ENCODE measurements at places on chromosomes 5 and 9.

DNA sequence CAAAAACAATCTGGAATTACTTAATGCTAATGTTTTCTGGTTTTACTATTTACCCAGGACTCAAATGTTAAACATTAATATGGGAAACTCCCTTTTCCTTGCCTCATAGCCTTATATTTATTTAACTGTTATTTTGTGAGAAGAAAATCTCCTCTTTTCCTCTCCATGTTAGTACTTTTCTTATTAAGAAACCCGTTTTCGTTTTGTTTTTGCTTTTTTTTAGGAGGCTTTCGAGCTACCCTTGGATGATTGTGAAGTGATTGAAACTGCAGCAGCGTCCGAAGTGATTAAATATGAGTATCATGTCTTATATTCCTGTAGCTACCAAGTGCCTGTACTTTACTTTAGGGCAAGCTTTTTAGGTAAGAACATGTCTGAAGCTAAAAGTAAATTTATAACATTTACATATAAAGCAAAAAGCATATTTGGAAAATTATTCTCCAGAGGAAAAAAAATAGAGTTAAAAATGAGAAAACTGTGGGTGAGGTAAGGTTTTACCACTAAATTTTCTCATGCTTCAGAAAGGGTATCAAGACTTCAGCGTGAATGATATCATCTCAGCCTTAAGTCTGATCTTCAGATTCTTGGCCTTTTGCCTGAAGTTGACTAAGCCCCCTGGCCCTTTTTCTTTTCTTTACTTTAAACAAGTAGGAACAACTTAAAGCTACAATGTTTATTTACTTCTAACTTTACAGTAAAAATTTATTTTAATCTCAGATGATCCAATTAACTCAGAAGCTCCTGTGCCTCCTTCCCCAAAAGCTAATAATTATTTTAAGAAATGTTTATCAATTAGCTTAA, 113.8 kb downstream of the RPS23 start:
- H3K27ac ChIP-seq = no peak overlapping the region
- no peak overlapping the region for H3K4me3 ChIP-seq

- H3K4me1 ChIP-seq = peaks cover 2% of the 10 kb centered on the region
- H3K36me3 ChIP-seq = no peaks in the 10 kb centered on the region
- no peak overlapping the region for H3K4me3 ChIP-seq
Measured at GRCh38 chr5:2184563-2185540, 302.1 kb upstream of the IRX4 start.

- 0 out of 2 replicates have a peak, but pooled peaks cover 2% of the 10 kb centered on the region for H3K4me1 ChIP-seq
- no peaks in the 10 kb centered on the region for H3K36me3 ChIP-seq
- H3K4me3 ChIP-seq = no peak overlapping the region
- H3K27me3 ChIP-seq = no peaks in the 10 kb centered on the region
- no peak overlapping the region for H3K27ac ChIP-seq
Measured at GRCh38 chr5:83031381-83031780, 45.8 kb downstream of the TMEM167A start.

DNA sequence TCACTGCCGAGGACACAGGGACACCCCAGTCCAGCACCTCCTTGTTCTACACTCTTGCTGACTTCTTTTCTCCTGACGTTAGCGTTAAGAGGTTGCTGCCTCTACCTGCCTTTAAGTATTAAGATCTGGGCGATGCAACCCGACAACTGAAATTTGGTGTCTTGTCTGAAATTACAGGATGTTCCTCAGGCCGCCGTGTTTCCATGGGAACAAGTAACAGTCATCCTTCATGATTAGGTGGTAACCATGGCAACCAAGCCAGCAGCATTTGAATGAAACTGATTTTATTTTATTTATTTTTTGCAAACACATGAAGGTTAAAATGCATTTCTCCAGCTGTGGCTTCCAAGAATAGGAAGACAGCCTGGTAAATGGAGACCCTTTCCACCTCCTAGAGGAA, 20.8 kb downstream of the DAB2IP start:
- H3K4me1 ChIP-seq = peaks cover 11% of the 10 kb centered on the region
- no peak overlapping the region for H3K27ac ChIP-seq
- DNase-seq = no peak
- H3K4me3 ChIP-seq = no peak overlapping the region
- H3K27me3 ChIP-seq = no peaks in the 10 kb centered on the region

DNA sequence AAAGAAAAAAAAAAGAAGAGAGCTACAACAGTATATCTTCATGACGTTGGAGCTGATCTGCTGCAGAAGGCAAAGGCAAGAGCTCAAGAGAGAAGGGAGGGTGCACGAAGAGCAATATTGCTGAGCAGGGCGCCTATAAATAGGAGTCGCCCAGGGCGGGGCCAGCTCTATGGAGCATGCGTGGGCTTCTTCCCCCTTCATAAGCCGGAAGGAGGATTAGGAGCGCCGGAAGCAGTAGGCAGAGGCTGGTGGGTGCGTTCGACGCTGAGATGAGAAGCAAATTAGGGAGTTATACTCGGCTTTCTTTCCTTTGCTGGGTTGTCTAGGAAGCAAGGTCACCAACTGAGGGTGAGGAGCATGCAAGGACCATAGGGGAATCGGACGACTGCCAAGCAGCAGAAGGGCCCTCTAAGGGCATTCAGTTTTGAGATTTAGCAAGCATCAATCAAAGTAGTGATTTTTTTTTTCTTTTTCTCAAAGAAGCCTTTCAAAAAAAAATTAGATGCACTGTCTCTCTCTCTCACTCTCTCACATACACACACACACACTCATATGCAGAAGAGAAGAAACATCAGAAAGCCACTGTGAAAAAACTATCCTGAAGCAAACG, 496.7 kb downstream of the ENC1 start:
- H3K4me1 ChIP-seq = no peaks in the 10 kb centered on the region
- no peaks in the 10 kb centered on the region for H3K27me3 ChIP-seq
- no peak for DNase-seq

DNA sequence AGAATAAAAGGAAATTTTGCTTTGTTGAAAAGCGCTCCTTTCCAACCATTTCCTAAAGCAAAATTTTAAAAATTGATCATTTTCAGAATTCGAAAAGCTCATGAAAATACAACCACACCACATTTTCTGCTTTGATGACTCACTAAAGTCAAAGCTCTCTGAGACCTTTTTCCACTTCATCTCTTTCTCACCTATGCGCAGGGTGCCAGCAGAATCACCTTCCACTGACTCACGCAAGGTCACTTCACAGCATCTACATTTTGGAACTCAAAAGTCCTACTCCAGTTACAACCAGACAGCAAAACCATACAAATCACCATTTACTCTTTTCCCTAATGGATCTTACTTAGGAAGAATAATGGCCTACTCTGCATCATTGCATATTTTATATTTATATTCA, 106.2 kb downstream of the MAP1B start:
- no peak overlapping the region for H3K27ac ChIP-seq
- 0 out of 2 replicates have a peak, but pooled peaks cover 3% of the 10 kb centered on the region for H3K36me3 ChIP-seq
- 0 out of 2 replicates have a peak, but pooled peaks cover 1% of the 10 kb centered on the region for H3K4me1 ChIP-seq
- no peak overlapping the region for H3K4me3 ChIP-seq
- H3K27me3 ChIP-seq = no peaks in the 10 kb centered on the region

DNA sequence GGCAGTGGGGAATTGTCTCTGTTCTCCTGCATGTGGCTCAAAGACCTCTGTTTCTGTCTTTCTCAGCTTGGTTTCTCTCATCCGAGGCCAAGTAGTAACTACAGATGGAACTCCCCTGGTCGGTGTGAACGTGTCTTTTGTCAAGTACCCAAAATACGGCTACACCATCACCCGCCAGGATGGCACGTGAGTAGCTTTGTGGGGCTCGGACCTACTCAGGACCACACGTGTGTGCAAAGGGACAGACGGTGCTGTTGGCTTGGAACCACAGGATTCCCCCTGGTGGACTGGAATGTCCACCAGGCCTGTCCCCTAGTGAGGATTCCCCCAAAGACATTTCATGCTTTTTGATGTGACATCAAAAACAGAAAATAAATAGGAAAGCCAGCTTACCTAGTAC, 96.3 kb upstream of the WWC1 start:
- no peaks in the 10 kb centered on the region for H3K4me1 ChIP-seq
- H3K4me3 ChIP-seq = no peak overlapping the region
- no peak overlapping the region for H3K27ac ChIP-seq
- DNase-seq = no peak
- no peaks in the 10 kb centered on the region for H3K36me3 ChIP-seq

DNA sequence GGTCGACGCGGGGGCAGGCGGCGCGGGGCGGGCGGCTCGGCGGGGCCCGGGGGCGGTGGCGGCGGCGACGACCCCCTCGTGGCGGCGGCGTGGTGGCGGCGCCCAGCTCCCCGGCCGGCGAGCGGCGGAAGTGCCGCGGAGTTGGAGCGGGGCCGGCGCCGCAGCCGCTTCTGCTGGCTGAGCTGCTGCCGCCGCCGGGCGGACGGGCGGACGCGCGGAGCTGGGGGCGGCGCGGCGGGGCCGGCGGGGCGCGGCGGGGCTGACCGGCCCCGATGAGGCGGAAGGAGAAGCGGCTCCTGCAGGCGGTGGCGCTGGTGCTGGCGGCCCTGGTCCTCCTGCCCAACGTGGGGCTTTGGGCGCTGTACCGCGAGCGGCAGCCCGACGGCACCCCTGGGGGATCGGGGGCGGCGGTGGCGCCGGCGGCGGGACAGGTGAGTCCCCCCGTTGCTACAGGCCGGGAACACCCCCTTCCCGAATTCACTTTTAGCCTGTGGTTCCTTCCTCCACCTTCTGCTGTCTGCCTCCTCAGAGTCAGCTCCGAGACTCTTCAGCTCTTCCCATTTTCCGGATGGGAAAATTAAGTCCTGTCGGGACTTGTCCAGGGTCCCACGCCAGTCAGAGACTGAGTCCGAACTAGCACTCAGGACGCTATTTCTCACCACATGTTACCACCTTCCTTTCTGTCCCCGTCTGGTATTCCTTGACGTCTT, at the start of gene GALNT10:
TSS of gene GALNT10 (plus strand) at position 139 of the 710 bp plus-strand sequence. CDS start at position 273, 134 bp downstream.
- DNase-seq = no peak
- H3K27ac ChIP-seq = no peak within 1 kb of the TSS
- H3K4me1 ChIP-seq = peaks cover 3% of the 10 kb centered on the region
- H3K27me3 ChIP-seq = peaks cover 16% of the 10 kb centered on the region

DNA sequence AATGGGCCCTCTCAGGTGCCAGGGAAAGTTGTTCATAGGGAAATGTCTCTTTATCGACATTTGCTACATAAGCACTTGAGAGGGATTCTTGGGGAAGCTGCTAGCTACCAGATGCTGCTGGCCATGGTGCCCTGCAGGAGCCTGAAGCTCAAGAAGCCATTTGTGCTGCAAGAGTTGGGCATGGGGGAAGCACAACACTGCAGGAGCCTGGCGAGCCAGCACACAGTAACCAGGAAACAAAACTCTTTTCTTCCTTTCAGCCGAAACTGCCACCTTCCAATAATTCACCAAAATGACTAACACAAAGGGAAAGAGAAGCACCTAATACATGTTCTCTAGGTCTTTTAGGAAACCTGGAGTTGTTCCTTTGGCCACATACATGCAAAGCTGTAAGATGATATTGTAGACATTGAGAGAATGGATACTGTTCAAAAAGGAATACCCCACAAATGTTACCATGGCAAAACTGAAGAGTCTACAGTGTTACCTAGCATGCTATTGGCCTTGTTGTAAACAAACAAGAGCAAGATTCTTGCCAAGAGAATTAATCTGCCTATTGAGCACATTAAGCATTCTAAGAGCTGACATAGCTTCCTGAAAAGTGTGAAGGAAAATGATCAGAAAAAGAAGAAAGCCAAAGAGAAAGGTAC, 26.1 kb upstream of the LARP1 start:
- H3K27me3 ChIP-seq = no peaks in the 10 kb centered on the region
- no peak overlapping the region for H3K4me3 ChIP-seq
- DNase-seq = no peak
- no peaks in the 10 kb centered on the region for H3K4me1 ChIP-seq
- H3K36me3 ChIP-seq = no peaks in the 10 kb centered on the region
- H3K27ac ChIP-seq = no peak overlapping the region

- DNase-seq = no peak
- H3K27ac ChIP-seq = no peak overlapping the region
- H3K4me3 ChIP-seq = no peak overlapping the region
- H3K27me3 ChIP-seq = no peaks in the 10 kb centered on the region
- no peaks in the 10 kb centered on the region for H3K36me3 ChIP-seq
Measured at GRCh38 chr9:35549441-35549840, 55.6 kb upstream of the TESK1 start.

GRCh38 chr5:172871536-172871935, 37.5 kb downstream of the ERGIC1 start:
- no peak for DNase-seq
- no peaks in the 10 kb centered on the region for H3K36me3 ChIP-seq
- no peak overlapping the region for H3K4me3 ChIP-seq
- no peaks in the 10 kb centered on the region for H3K27me3 ChIP-seq
- H3K4me1 ChIP-seq = peaks cover 10% of the 10 kb centered on the region

- H3K27me3 ChIP-seq = no peaks in the 10 kb centered on the region
- H3K36me3 ChIP-seq = peaks cover 4% of the 10 kb centered on the region
- no peak overlapping the region for H3K27ac ChIP-seq
- H3K4me1 ChIP-seq = peaks cover 3% of the 10 kb centered on the region
- H3K4me3 ChIP-seq = no peak overlapping the region
Measured at GRCh38 chr9:113587471-113588031, 124.0 kb downstream of the RGS3 start.

DNA sequence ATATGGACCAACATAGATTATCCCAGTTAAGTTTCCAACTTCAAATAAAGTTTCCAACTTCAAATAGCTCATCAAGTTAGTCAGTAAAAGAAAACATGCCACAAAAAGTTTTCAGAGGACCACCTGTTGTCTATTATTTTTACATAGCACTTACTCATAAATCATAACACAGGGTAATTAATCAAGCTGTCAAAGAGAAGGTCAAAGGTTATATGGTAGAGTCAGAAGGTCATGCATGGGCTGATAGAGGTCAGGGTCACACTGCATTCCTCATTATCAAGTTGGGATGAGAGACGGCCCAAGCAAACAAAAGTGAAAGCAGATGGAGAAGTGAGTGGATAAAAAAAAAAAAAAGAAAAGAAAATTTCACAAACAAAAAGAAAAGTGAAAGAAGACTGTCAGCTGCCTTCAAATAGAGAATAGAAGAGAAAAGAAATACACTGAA, 145.5 kb upstream of the POU5F2 start:
- no peak overlapping the region for H3K4me3 ChIP-seq
- H3K27me3 ChIP-seq = no peaks in the 10 kb centered on the region
- DNase-seq = no peak
- no peaks in the 10 kb centered on the region for H3K4me1 ChIP-seq
- no peak overlapping the region for H3K27ac ChIP-seq

GRCh38 chr5:39761199-39761950, 336.6 kb upstream of the DAB2 start:
- no peaks in the 10 kb centered on the region for H3K27me3 ChIP-seq
- no peaks in the 10 kb centered on the region for H3K4me1 ChIP-seq
- no peak for DNase-seq
- no peak overlapping the region for H3K27ac ChIP-seq
- no peak overlapping the region for H3K4me3 ChIP-seq

DNA sequence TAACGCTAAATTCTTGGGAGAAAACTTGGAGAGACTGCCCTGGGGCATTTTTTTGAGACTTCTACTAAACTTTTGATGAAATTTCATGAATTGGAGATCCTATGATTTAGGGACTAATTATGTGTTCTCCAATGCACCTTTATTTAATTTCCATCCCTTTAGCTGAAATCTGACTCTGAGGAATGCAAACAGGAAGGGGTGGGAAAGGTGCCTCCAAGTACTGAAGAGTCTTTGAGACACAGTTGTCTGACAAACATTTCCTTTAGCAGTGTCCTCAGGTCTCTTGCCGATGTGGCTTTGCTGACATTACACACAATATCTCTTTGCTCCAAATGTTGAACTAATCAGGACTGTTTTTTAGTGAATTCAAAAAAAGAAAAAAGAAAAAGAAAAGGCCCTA, 76.9 kb downstream of the LIX1 start:
- H3K4me3 ChIP-seq = no peak overlapping the region
- no peaks in the 10 kb centered on the region for H3K36me3 ChIP-seq
- H3K27me3 ChIP-seq = no peaks in the 10 kb centered on the region
- no peak overlapping the region for H3K27ac ChIP-seq
- no peaks in the 10 kb centered on the region for H3K4me1 ChIP-seq

- no peak overlapping the region for H3K4me3 ChIP-seq
- no peaks in the 10 kb centered on the region for H3K36me3 ChIP-seq
- H3K27me3 ChIP-seq = no peaks in the 10 kb centered on the region
- DNase-seq = no peak
- H3K27ac ChIP-seq = no peak overlapping the region
Measured at GRCh38 chr9:116318468-116319374, 165.1 kb downstream of the PAPPA start.
